Bronchial epithelial cell (primary cell): ENCODE measurements at places on chromosomes 6 and 20.
A peak's percentile ranks its signal among the peaks of the same experiment; 100 is the strongest.

DNA sequence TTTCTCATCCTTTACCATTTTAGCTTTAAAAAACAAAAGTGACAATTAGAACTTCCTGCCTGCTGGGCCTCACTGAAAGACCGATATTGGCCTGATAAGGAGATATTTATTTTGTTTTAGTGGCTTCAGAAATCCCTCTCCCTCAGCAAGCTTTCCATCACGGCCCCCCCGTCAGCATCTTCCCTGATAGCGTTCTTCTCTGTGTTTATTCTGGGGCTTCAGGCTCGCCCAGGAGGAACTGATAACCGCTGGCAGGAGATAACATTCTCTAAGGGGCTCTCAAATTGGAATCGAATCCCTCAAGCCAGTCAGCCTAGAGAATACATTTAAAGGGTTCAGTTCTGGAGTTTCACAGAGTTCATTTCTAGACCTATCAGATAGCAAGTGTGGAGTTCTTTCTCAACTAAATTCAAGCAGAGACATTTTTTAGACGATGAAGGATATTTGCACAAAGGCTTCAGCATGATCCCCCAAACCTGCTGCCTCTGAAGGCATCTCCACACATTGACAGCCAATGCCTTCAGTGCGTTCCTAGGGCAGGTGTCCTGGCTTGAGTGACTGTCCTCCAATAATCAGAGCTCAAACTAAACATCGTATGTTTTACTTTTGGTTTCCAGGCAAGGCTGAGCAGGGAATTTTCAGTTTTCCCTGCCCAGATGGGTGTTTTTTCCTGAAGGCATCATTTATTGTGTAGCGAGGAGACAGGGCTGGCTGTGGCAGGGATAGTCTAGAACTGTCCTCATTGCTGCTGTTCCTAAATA lies 17.0 kb downstream of the PRDM1 start:
- no peak for DNase-seq

DNA sequence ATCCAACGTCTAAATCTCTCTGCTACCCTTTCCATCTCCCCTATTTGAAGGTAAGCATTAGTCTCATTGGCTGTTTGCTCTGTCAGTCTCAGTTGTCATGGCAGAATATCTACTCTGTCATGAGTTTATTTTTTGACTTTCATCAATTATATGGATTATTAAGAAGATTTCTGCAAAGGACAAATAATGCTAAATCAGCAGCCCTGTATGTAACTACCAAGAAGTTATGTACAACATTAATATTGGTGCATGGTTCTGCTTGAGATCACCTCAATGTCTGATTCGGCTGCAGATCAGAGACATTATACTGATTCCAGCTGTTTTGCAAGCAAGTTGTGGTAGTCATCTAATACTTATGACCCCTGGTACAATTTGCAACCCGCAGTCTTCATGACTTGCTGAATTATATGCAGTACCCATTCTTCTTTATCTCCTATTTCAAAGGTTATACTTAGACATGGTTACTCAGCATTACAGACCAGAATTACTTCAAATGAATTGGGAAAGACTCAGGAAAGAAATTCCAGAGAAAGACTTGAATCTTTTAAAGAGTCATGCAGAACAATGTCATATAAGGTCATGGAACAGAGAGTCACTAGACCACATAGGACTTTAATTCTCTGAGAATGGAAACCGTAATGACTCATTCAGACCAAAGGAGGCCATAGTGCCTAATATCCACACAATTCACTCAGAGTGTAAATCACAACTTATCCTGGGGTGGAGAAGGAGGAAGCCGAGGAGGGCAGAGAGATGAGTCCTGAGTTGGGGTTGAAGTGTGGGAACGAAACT lies 201.4 kb downstream of the IBTK start:
- DNase-seq: no peak

GRCh38 chr6:27428502-27428901 lies 39.9 kb downstream of the ZNF391 start:
- no peak for DNase-seq

DNA sequence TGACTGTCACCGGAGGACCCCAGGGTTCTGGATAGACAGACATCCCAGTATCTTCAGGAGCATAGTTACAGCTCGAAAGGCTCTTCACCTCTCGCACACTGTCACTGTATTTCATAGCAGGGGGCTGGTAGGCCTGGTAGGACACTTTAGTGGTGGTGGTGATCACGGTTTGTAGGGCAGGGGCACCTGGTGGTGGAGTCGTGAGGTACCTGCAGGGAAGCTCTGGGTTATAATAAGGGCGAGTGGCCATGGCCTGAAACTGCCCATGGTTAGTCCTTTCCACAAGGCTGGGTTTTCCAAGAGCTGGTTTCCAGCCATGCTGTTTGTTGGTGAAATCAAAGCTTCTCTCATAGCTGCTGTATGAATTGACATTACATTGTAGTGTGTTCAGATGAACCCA lies 7.6 kb downstream of the GCM2 start:
- DNase-seq: no peak

DNA sequence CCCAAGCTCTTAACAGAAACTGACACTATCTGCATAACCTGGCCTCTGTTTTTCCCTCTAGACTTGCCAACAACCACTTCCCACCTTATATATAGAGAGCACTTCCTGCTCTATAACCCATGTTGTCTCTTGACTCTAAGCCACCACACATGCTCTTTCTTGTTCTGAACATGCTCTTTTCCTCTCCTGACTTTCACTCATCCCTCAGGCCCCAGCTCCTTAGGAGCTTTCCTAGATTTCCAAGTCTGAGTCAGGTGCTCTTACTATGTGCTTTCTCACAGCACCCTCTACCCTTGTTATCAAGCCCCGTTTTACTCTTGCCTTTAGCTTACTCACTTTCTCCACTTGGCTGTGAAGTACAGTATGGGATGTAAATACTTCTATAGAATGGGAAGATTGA lies 143.9 kb upstream of the EYA4 start:
- DNase-seq: peak; percentile 97

DNA sequence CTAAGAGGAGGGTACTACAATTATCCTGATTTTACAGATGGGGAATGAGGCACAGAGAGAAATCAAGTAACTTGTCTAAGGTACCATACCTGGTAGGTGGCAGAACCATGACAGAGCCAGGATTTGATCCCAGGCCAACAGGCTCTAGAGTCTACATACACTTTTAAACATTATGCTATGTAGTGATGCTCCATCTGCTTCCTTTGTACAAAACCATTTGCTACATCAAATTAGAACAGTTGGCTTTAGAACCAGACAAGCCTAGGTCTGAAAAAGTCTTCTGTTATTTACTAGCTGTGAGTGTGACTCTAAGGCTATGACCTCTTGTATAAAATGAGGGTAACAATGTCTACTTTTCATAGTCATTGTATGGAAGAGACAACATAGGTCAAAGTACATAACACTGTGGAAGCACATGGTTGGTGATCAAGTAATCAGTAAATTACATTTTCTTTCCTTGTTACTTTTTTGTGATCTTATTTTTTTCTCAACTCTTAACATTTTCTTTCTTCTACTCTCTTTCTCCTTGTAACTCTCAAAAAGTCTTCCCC lies 122.1 kb downstream of the PDSS2 start:
- DNase-seq: no peak

DNA sequence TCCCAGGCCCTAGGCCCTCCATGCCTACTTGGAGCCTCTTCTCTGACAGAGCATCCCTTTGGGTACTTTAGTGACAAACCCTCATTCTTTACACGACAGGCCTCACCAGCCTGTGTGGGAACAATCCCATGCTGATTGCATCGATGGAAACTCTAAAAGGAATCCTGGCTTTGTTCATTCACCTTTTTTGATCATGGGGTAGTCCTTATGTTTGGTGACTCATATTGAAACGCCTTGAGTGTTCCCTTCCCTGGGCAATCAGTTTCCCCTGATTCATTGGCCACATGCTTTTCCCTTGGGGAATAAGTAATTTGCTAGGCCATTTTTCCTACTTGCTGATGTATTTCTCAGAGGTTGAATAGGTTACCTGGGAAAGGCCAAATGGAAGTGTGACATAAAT lies 14.7 kb upstream of the TNFAIP3 start:
- peak; percentile 93 for DNase-seq

GRCh38 chr20:58209652-58210397 lies 18.6 kb downstream of the ANKRD60 start:
- peak; percentile 42 for DNase-seq

DNA sequence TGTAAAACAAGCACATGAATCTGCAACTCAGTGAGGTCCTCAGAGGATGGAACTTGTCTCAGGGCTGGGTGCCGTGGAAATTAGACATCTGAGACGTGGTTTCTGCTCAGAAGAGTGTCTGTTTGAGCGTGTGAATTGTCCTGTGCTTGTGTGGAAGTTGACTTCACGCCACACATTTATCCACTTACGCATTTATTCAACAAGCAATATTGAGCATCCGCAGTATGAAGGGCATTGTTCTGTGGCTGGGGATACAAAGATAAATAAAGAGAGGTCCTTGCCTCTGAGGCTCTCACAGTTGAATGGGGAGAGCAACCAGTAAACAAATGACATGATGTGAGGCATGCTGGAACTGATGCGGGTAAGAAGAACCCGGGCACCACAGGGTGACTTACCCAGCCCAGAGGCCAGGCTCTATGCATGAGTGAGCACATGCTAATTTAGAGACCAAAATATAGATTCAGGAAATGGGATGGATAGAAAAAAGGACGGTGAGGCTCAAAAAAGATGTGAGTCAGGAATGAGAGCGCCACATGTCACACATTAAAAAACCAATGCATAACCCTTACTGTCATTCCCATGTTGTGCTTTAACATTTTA lies 60.4 kb downstream of the SOBP start:
- no peak for DNase-seq
